ENCODE measurements at places on chromosomes 1 and 21. TPM values are rescaled to one million over a fixed set of nuclear protein-coding genes. Genes with fewer than 3 reads are reported as not detected.

GRCh38 chr21:27776925-27777553, 810.2 kb upstream of the ADAMTS5 start:
- DNase-seq = no peak

DNA sequence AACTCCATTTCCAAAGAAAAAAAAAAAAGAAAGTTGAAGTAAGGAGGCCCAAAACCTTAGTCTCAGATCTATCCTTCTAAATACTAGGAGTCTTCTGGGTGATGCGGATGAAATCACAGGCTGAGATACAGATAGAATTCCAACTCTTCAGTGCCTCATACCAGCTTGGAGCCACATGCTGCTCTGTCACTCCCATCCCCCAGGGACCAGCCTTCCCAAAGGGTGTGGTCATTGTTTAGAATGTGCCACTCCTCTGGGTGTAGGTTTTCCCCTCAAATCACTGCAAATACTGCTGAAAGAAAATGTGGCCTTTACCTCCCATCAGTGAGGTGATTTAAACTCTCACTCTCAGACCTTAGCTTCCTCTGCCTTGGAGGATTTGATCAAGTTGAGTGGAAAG, 112.9 kb downstream of the CDC7 start:
- no peak for DNase-seq

DNA sequence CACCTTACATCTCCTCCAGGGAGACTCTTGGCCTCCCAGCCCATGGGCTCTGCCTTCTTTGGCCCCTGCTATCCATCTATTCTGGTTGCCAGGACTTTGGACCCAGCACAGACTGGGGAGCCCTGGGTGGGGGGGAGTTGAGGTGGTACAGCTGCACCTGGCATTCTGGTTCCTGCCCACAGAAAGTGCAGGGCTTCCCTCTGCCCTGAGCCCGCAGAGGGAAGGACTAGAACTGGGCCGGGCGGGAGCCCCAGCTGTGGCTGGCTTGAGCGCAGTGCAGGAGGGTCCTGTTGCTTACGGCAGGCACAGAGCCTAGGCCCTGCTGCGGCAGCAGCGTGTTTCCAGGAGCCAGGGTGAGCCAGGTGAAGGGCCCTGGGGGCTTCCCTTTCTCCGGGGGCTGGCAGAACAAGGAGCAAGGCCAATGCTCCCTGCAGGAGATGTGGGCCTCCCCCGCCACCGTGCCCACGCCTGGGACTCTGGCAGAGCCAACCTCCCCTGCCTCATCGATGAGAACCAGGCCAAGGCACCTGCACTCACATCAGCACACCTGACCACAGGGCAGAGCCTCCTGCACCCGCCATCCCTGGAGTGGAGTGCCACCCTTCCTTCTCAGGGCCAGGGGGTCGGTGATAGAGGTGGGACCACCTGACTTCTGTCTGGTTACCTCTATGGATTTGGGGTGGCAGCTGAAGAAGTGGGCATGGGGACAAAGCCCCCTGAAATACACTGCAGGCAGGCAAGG, 16.1 kb downstream of the PARS2 start:
- no peak for DNase-seq

- DNase-seq = no peak
Measured at GRCh38 chr1:68270951-68271350, 38.6 kb upstream of the WLS start.

- no peak for DNase-seq
Measured at GRCh38 chr1:95023399-95024043, 49.2 kb downstream of the ALG14 start.

- DNase-seq = no peak
Measured at GRCh38 chr1:112672009-112672408, 2.5 kb upstream of the MOV10 start.

DNA sequence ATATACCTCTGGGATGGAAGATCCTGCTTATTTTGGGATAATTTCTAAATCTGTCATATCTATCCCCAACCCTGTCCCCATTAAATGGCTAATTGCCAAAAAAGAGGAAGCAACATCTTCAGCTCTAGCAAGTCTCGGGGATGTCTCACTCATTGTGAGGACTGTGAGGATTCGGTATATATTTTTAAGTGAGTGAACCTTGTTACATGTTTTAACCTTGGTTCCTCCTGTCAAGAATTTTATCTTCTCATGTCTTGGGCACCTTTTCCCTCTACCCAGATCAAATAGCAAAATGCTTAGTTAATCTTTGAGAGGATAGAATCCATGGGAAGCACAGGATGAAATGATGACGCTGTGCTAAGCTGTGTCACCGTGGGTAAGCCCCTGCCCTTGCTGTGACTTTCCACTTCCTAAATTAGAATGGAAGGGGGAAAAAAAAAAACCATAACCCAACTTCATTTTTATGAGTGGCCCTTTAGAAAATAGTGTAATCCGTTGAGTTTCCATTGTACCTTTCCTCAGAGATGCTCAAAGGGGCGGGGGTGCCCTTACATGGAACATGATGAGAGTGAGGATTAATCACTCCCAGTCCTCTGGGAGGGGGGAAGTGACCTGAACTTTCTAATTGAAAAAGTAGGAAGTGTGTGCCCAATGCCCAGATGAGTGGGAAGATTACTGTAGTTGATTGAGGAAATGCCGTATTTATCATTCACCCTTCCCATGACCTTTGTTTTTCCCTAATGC, 7.6 kb downstream of the ATP1A1 start:
- DNase-seq = no peak

DNA sequence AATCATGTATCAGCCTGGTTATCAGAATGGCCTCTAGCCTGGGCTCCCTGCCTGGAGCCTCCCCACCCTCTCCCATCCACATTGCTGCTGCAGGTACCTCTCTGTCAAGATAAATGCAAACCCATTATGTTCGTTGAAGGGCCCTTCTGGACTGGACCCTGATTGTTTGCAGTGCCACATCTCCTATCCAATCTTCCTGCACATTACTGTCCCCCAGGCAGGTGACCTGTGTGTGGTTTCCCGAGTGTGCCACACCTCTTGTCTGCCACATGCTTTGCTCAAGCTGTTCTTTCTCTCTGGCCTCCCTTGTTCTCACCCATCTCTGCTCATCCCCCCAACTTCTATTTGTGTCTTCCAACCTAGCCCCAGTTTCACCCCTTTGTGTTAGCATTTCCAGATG, 32.4 kb downstream of the IER5 start:
- no peak for DNase-seq

DNA sequence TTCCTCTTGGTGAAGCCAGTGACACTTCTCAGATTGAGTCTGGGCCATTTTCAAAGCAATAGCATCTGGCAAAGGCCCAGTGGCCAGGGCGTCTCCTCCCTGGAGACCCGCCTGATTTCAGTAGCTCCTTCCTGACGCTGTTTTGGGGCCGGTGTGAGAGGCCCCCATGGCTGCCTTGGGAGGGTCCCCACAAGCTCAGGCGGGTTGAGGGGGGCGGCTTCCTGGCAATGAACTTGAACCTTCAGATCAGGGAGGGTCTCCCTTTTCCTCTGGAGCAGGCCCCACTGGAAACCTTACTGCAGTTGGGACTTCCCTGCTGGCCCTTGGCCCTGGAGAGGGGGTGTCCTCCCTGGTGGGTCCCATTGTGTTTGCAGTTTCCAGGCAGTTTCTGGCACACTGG, 121.2 kb downstream of the CRYAA start:
- no peak for DNase-seq

DNA sequence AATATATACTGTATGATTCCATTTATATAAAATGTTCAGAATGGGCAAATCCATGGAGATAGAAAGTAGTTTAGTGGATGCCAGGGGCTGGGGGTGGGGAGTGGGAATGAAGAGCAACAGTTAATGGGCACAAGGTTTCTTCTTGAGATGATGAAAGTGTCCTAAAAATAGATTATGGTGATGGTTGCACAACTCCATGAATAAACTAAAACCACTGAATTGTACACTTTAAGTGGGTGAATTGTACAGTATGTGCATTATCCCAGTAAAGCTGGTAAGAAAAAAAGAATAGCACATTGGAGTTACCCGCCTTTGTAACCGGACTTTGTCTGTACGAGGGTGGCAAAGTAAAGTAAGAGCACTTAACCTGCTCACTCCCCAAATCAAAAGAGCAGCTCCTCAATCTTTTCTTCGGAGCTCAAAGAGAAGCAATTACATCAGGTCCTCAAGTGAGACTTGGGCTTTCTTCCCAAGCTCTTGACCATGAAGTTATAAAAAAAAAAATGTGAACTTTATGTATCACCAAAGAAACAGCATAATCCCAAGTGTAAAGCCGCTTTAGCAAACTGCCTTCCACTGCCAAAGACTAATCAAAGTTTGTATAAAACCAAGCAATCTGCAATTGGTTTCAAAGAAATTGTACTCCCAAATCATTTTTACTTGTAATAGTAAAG, 32.1 kb downstream of the ALDH9A1 start:
- DNase-seq = no peak

DNA sequence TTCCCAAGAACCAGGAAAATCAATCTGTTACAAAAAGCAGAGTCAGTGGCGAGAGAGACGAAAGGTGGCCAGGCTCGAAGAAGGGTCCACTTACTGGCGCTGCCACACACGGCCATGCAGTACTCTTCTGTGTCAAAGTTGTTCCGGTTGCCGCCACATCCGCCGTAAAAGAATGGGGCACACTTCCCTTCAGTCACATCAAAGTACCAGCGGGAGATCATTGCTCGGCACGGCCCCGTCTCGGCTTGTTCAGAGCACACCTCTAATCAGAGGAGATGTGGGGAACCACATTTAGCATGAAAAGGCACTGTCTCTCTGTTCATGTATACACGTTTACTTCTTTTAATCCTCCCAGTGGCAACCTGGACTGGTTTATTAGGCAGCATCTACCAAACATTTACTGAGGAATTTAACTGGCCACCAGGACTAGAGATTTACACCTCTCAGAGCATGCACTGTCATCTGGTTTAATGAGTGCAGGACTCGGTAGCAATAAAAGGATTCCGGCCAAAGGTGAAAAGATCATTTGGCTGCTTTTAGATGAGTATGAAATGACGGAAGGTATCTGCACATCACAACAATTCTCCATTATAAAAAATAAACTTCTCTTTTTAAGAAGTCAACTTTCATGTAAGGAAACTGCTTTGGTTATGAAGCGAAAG, 170.5 kb downstream of the APP start:
- DNase-seq = no peak

DNA sequence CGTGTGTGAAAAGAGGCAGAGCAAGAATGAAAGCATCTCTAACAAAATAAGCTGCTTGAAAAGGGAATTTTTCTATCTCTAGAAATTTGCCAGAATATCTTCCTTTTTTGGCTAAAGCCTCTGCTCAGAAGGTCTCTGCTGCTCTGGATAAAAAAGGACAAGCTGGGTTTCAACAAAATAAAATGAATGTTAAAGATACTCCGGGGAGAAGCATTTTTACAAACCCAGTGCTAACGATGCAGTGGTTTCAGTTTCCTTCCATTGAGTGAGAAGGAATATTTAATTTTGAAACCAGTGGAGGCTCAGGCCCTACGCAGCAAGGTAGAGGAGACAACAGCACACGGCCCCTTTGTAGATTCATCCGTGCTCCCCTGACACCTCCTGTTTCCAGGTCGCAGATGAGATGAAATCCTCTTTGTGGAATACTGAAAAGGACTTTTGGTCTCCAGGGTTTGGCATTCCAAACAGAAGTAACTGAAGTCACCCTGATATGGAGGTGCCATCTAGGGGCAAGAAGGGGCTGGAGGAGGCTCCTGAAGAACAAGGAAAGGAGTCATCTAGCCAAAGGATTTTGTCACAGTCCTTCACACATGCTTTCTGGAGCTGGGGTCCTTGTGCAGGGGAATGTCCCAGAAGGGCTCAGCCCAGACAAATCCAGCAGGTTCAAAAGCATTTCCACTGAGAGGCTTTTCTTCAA, 65.7 kb upstream of the SYT6 start:
- DNase-seq = no peak

DNA sequence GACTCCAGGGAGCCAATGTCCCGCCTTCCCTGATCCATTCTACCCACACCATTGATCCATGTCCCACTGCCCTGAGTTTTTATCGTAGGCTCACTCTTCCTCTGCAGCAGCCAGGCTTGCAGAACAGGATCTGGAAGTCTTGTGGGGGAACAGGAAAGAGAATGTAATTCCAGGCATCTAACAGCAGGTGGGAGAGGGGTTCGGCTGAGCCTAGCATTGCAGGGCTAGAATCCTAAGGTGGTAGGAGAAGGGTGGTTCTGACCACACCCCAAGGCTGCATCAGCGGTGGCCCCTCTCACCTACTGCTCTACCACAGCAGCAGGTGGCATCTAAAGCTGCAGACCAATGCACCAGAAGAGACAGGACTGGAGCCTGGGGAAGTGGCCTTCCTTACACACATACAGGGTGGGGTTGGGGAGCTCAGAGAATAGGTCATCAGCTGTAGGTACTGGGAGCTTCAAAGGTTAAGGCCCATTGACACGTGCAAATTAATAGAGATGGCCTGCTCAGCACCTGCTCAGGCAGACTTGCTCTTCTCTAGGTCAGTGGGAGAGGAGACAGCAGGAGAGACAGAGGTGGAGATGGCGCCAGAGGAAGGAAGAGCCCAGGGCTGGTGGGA, 20.5 kb downstream of the KNCN start:
- DNase-seq = no peak

- DNase-seq = no peak
Measured at GRCh38 chr1:115314092-115314491, 24.0 kb downstream of the NGF start.

DNA sequence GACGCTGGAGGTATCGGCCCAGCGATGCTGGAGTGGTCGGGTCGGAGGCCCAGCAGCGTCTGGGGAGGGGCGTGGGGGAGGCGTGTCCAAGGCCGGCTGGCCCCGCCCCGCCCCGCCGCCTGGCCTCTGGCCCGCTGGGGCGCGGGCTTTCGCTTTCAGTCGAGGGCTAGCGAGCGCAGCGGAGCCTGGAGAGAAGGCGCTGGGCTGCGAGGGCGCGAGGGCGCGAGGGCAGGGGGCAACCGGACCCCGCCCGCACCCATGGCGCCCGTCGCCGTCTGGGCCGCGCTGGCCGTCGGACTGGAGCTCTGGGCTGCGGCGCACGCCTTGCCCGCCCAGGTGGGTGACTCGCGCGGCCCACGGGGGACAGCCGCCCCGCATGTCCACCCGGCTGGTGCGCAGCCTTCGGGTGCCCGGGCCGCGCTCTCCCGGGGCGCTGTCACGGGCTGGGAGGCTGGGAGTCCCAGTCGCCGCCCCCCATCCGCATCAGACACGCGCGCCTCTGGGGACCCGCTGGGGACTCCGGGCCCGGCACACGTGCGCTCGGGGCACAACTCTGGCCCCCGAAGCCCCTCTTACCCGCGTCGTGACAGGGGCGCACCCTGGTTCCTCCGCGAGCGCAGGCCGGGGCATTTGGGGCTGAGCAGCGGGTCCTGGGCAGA, at the start of gene TNFRSF1B:
Gene TNFRSF1B, plus strand, starts transcription at position 158 of the 659 bp plus-strand sequence. Its CDS starts 101 bp downstream, at position 259.
- DNase-seq = peak; percentile 70

DNA sequence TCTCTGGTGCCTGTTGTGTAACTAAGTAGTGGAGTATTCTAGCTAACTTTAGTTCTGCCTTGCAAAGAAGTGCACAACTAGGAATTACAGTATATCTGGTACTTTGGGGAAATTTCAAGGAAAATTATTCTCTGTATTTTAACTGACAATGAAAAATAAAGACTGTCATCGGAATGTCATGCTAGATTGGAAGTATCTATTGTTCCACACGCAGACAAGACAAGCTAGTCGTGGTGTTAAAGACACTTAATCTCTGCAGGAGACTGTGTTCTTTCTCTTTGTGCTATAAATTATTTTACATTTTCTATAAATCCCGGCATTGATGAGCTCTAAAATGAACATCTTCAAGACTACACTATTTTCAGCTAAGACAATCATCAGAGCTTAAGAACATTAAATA, 1068.8 kb upstream of the ADGRL4 start:
- no peak for DNase-seq

The NRDC gene
- 157 TPM for total RNA-seq

The CD247 gene
- 1.0 TPM for total RNA-seq

The CRYBG2 gene
- 0.27 TPM for total RNA-seq

The FMOD gene
- not detected for total RNA-seq

The CLDN8 gene
- not detected for total RNA-seq

The LRRC8B gene
- 19.1 TPM for total RNA-seq

Measured in activated B cell treated with CpG ODN at 0.5 μM for 24 hours (primary cell).